Stimulated activated effector memory CD8-positive, alpha-beta T cell treated with anti-CD3 and anti-CD28 coated beads, Interleukin-12 subunit alpha, Interleukin-12 subunit beta, amount 100 ng/mL, for 72 hours (primary cell): ENCODE measurements at places on chromosomes 5 and 9.

GRCh38 chr9:112752334-112753125 is 2.0 kb downstream of the SNX30 start:
- DNase-seq, result no peak

GRCh38 chr9:132040808-132041207 is 38.9 kb downstream of the MED27 start:
- DNase-seq, result no peak

GRCh38 chr5:138975098-138975847 is 100.1 kb upstream of the LRRTM2 start:
- DNase-seq, result no peak

DNA sequence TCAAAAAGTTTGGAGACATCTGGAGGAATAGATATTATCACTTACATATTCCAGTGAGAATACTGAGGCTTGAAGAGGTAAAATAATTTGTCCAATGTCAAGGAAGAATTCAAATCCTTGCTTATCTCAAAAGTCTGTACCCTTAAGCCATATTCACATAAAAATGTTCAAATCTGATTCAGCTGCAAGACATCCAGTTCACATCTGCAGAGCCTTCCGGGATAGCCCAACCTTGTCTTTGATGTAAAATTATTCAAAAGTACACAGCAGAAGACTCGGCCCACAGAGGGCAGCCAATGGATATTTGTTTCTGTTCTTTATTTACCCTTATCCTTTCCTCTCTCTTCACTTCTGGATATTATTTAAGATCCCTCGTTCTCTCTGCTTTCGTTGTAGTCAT is 1183.8 kb upstream of the WWC1 start:
- DNase-seq, result no peak

DNA sequence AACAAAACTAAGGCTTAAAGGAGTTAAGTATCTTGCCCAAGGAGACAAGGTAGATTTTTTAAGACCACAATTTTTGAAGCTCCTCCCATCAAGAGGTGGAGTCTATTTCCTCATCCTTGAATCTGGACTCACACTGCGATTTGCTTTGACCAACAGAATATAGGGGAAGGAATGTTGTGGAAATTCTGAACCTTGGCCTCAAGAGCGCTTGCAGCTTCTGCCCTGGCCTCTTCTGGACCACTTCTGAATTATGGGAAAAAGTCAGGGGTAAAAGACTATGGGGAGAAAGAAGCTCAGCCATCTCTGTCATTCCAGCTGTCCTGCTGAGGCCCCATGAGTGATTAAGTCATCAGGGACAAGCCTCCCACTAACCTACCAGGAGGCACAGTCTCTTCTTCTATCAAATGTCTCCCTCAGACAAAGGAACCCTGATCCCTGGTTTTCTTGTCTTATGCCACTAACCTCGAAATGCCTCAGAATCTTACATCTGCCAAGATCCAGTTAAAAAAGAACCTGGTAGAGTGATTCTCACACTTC is 25.9 kb downstream of the MAPKAP1 start:
- DNase-seq, result no peak
